Stromal cell of bone marrow (primary cell): ENCODE measurements at places on chromosomes 12 and 14.

- no peak for DNase-seq
These were observed 648.3 kb upstream of the MDGA2 start for GRCh38 chr14:48323665-48324064.

DNA sequence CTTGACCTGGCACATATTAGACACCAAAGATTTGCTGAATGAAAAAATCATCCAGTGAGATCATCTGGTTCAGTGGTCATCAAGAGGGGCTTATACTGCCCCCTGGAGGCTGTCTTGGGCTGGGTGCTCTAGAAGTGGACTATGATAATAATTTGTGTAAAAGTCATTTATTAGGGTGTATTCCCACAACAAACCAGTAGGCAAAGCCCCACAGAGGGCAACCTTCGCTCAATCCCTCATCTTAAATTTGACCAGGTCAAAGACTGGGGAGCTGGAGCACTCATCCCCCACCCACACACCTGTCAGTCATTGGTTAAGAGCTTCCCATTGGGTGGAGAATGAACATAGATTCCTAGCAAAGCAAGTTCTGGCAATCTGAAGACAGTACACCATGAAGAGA, 20.0 kb upstream of the FICD start:
- DNase-seq = no peak

- DNase-seq = no peak
These were observed 88.0 kb downstream of the PCNX1 start for GRCh38 chr14:70995211-70995610.

- no peak for DNase-seq
These were observed 62.2 kb downstream of the SOX5 start for GRCh38 chr12:23887055-23887835.

- DNase-seq = no peak
These were observed 86.2 kb downstream of the C12orf50 start for GRCh38 chr12:87943023-87943422.

DNA sequence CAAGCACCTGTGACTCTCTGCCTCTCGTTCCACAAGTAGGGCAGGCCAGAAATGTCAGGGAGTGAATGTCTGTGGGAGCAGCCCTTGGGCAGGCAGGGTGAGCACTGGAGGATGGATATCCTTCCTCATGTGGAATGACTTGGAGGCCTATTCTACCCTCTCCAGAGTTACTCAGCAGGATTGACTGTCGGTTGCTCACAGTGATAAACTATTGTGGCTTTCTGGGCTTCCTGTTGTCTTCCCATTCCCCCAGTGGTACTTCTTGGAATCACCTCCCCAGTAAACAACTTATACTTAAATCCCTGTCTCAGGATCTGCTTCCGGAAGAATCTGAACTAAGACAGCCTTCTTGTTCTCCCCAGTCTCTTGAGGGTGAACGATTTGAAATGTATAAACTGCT, 79.6 kb upstream of the MANSC4 start:
- no peak for DNase-seq

GRCh38 chr12:118361889-118362288, 10.8 kb downstream of the TAOK3 start:
- DNase-seq = no peak

GRCh38 chr12:92471551-92471950, 231.2 kb upstream of the PLEKHG7 start:
- no peak for DNase-seq
